T-helper 17 cell (primary cell): ENCODE measurements at places on chromosomes 5 and 9.
A peak's percentile ranks its signal among the peaks of the same experiment; 100 is the strongest.

DNA sequence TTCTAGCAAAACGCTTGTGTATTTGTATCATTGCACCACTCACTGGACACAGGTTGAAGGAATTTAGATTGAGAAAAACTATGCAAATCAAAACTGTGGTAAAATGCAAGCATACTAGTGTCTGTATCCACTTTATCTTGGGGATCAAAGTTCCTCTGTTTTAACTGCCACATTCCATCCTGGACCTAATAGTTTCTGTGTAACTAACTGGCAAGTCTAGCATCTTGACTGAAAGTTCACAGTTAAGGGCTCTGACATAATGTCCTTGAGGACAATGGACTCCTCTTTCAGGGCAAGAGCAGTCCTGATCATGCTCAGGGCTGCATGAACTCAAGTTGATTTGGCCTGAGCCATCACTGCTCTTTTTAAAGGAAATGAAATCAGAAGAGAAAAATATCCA, 30.7 kb downstream of the NFIB start:
- no peak for DNase-seq

DNA sequence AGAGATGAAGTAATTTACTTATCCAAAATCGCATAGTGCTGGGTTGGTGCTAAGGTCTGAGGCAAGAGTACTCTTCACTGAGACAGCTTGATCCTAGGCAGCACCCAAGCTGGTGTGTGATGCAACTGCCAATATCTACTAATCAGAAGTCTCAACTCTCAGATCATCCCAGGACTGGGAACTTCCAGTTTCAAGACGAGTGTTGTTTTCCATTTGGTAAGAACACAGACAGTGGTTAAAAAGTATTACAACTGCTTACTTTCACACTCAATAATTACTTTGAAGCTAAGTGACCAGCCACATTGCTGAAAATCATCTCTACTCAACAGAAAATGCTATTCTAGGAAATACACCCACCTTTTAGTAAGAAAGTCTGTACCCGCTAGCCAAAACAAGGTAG, 45.3 kb downstream of the FBXW11 start:
- DNase-seq: no peak

DNA sequence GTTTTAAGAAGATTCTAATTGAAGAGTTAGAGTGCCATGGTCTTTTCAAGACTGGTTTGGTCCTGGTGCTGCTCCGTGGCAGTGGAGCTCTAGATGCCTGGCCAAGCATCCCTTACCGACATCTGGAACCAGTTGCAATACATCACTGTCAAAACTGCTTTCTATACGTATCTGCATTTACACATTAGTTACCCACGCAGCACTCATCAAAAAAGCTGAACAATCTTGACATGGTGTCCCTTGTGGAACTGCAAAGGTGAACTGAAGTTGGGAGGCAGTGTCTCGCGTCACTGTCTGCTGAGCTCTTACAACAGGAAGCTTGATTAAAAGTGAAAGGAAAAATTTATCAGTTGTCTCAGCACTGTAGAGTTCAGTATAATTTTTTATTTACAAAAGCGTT, 82.6 kb downstream of the PBX3 start:
- peak; percentile 11 for DNase-seq

DNA sequence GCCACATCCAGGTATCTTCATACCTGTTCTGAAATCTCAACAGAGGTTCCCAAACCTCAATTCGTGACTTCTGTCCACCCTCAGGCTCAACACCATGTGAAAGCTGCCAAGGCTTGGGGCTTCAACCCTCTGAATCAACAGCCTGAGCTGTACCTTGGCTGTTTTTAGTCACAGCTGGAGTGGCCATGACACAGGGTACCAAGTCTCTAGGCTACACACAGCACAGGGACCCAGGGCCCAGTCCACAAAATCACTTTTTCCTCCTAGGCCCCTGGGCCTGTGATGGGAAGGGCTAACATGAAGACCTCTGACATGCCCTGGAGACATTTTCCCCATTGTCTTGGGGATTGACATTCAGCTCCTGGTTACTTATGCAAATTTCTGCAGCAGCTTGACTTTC, 464.9 kb downstream of the ELAVL2 start:
- DNase-seq: no peak

DNA sequence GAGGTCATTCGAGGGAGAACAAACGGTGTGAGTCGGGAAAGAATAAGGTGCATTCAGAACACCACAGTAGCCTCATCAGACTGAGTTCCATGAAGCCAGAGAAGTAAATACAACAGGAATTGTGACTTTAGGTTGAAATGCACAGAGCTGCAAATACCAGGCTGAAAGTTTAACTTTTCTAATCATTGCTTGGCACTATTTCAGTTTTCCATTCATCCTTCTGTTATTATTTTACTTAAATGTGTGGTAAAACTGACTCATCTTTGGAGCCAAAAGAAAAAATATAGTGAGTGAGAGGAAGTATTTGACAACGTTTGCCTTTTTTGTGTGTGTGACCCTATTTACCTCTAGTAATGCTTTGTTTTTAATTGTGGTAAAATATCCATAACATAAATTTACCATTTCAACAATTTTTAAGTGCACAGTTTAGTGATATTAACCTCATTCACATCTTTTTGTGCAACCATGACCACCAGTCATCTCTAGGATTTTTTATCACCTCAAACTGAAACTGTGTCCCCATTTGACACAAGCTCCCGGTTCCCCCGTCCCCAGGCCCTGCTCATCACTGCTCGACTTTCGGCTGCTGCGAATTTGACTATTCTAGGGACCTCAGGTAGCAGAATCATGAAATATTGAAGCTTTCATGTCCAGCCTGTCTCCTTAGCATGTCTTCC, 166.8 kb downstream of the HSD17B3 start:
- no peak for DNase-seq

DNA sequence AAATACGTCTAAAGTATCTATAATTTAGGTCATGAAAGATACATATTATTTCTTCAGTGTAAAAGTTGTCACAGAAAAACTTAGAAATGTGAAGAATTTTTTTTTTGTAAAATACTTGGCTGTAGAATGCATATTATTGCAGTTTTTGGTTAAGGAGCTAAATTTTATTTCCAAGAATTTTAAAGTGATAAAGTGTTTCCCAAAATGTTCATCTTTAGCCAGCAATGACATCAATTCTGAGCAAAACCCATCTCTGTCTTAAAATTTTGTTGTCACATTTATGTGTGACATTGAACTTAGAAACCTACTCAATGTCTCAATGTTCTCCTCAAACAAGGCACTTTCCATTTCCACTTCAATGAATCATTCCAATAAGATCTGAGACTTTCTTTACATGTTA, 47.8 kb upstream of the RPS23 start:
- DNase-seq: no peak

DNA sequence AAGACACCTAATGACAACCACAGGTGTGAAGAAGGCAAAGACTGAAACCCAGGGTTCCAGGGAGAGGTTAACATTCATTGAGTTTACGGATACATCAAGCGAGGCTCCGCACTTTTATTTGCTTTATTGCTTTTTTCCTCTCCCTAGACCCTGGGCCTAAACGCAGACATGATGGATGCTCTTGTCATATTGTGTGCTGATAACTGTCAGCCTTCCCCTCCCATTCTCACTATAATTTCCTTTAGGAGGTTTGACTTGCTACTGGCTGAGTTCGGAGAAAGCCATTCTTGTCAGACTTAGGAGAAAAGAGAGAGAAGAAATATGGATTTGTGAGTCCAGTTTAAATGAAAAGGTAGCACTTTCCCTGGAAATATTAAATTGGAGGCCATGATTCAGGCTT, 471.6 kb downstream of the DNAH5 start:
- no peak for DNase-seq

DNA sequence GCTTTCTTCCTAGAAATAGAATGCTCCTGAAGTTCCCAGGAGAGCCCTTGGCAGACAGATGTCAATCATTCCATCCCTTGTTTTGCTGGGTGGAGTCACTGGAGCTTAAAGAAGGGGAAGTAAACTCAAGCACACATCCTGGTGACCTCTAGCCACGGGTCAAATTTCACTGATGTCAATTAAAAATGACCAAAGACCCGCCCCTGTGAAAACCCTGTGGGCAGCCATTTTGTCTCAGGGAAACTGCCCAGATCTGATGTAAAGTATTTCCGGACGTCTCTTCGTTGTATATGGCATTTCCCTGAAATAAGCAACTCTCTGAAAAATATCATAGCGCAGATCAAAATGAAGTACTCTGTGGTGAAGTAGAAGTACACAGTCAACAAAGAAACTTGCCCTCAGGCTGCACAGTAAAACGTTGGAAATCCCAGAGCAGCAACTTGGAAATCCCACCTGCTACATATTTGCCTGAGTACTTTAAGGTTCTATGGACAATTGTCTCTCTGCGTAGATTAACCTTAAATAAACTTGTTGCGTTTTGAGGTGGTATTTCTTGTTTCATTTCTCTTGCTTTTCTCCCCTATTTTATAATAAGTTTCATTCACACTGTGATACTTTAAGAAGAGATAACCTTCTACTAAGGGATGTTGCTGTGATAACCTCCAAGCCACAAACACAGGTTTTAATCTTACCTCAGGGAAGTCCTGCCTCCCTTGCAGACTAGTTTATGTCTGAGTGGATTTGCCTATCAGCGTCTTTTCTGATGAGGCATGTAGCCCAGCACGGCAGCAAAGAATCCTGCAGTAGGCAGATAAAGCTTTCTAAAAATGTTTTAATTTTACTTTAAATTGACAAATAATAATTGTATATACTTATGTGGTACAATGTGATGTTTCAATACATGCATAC, 60.9 kb upstream of the PIP5K1B start:
- DNase-seq: no peak

DNA sequence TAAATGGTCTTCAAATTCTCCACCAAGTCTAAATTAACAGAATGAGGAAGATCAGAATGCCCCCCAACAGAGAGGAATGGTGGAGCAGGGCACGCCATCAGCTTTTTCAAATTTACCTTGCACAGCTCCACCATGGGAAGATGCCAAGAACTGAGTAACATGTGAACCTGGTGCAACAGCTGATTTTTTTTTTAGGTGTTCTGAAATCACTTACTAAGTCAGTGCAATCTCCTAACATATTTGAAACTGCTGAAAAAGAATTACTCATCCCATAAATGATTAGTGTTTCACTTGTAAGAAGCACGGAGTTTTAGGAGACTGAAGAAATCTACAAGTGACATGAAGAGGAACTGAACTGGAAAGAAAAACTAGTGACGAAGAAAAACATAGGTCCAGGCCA, 5.1 kb downstream of the TMEM245 start:
- DNase-seq: no peak

GRCh38 chr9:83978992-83979811, 813 bp downstream of the HNRNPK start:
- DNase-seq: peak; percentile 79

- DNase-seq: no peak
Observed at GRCh38 chr5:149456597-149457392, 77.7 kb upstream of the IL17B start.

GRCh38 chr9:21455320-21455719, 15.1 kb downstream of the IFNA1 start:
- no peak for DNase-seq

DNA sequence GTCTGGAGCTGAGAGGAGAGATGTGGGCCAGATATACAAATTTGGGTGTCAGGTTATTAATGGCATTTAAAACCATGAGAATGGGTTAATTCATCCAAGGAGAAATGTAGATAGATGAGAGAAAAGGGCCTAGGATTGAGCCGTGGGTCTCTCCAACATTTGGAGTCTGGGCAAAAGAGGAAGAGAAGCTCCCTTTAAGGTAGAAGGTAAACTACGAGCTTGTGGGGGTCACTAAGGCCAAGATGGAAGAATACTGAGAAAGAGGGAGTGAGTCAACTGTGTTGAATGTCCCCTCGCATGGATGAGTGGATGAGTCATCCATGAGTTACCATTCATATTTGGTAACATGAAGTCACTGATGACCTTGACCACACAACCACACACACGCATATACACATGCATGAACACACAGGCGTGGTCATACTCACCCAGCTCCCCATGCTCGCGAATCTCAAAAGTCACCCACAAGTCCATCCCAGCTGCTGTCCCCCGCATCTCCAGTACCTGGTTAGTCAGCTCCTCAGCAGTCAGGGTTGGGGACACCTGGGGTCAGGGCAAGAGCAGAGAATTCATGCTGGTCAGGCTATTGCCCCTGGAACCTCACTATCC, 6.8 kb upstream of the FCHSD1 start:
- DNase-seq: no peak

- DNase-seq: no peak
Observed at GRCh38 chr9:37956423-37956820, 52.5 kb upstream of the SLC25A51 start.

- no peak for DNase-seq
Observed at GRCh38 chr5:56028708-56029107, 33.9 kb upstream of the IL6ST start.

- DNase-seq: no peak
Observed at GRCh38 chr5:179406031-179406961, 61.0 kb upstream of the ADAMTS2 start.

- DNase-seq: no peak
Observed at GRCh38 chr9:14062586-14063221, 251.2 kb downstream of the NFIB start.

DNA sequence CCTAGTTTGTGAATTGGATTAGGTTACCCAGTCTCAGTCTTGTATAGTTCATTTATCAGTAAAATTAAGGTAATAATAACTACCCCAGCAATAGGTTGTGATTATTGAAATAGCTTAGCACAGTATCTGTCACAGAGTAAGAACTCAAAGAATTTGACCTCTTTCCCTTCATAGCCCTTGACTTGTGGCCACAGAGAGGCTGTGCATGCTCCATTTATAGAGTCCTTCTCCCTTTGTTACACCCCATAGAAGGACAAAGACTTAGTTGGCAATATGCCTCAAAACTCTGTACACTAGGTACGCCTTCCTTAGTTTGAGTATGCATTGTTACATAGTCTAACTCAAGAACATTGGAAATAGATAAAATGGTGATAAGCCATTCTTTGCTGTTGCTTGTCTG, 257.2 kb downstream of the KCTD16 start:
- DNase-seq: no peak

DNA sequence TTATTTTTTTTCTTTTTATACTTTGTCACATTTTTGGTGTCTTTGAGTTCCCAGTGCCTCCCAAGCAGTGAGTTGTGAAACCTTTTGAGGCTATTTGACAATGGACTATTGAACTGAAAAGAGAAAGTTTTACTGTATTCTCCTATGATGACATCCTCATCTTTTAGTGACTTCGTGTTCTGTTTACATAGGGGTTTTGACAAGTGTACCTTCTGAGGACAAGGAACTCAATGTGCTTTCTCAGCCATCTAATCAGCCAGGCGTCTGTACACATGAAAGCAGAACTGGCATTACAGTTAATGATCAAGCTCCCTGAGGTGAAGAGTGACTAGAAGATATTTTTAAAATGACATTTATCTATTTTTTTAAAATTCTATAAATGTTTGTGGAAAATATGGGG, 175.5 kb downstream of the ANXA1 start:
- no peak for DNase-seq

GRCh38 chr9:105064248-105065097, 136.5 kb upstream of the ABCA1 start:
- no peak for DNase-seq

DNA sequence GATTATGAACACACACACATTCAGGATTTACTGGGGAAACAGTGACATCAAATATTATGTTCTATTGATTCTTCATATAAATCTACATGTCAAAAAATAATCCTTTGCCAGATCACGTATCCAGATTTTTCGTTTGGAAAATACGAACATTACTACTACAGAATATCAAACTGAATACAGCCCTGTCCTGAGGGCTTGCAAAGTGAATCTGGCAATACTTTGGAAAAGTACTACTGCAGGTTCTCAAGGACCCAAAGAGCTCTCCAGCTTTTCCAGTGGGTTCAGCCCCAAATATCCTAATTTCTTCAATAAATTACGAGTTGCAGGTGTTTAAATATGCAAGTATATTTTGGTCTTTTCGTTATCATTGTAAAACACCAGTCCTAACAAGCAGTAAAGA, 411 bp upstream of the NDUFS4 start:
- no peak for DNase-seq

GRCh38 chr5:72597456-72597948, 90.3 kb upstream of the ZNF366 start:
- no peak for DNase-seq
